Hematopoietic multipotent progenitor cell treated with erythropoietin and hydrocortisone succinate and interleukin-3 and kit ligand, for 15 days (in vitro differentiated cells): ENCODE measurements at places on chromosomes 2 and 18.

DNA sequence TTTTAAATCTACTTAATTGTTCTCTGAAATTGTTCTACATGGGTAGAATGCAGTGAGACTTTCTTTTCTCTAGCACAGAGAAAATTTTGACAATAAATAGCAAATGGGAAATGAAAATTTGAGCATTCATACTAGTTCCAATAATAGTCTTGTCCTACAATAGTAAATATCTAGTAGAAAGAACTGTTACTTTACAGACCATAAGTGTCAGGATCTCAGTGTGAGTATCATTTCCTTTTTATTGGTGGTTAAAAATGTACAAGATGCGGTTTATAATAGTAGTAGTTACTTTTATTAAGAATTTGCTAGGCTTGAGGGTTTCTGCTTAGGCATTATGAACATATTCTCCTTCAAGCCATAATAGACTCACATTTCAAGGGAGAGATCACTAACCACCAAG is 43.2 kb downstream of the KCNE4 start:
- no peak for DNase-seq

GRCh38 chr2:112134120-112134519 is 4.1 kb upstream of the FBLN7 start:
- DNase-seq, result no peak

DNA sequence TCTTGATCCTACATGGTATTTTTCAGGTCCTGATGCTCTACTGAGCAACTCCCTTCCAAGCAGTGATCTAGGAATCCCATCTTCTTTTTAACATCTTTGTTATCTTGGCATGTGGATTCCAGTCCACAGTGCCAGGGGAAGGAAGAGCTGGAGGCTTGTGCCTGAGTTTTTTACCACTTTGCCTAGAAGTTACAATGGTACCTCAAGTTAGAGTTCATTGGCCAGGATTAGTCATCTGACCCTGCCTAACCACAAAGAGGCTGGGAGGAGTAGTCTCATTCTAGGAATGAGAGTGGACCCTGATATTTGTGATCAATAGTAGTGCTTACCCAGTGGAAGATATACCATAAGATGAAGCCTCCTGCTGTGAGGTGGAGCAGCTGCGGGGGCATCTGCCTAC is 109.3 kb downstream of the ADCYAP1 start:
- DNase-seq, result no peak

DNA sequence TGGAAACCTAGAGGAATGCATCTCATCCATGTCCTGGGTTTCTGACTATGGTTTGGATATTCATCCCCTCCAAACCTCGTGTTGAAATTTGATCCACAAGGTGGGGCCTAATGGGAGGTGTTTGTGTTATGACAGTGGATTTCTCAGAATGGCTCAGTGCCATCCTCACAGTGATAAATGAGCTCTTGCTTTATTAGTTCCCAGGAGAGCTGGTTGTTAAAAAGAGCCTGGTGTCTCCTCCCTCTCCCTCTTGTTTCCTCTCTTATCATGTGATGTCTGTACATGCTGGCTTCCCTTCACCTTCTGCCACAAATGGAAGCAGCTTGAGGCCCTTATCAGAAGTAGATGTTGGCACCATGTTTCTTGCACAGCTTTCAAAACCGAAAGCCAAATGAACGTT is 424.3 kb downstream of the DCC start:
- DNase-seq, result no peak

- DNase-seq, result no peak
Observed at GRCh38 chr2:241308832-241309500, 6.5 kb downstream of the HDLBP start.
